ENCODE measurements at places on chromosomes 6 and 20.

DNA sequence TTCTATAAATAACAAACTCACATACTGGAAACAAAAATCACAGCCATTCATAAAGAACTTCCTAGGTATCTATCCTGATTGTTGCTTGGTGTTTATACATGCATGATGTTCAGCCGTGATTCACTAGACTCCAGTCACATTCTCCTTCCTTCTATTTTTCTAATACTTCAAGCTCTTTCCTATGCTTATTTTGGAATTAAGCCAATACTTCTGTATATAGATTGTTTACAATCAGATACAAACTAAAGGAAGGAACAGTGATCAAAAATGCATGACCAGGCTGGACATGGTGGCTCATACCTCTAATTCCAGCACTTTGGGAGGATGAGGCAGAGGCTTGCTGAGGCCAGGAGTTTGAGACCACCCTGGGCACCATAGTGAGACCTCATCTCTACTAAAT lies 377.5 kb upstream of the IRAK1BP1 start:
- no peak for DNase-seq

GRCh38 chr6:32967151-32968091 lies 973 bp upstream of the BRD2 start:
- DNase-seq: peak; percentile 40

- DNase-seq: no peak
Observed at GRCh38 chr20:20488388-20488787, 120.5 kb downstream of the INSM1 start.

- no peak for DNase-seq
Observed at GRCh38 chr20:10666221-10667076, 7.3 kb downstream of the JAG1 start.

DNA sequence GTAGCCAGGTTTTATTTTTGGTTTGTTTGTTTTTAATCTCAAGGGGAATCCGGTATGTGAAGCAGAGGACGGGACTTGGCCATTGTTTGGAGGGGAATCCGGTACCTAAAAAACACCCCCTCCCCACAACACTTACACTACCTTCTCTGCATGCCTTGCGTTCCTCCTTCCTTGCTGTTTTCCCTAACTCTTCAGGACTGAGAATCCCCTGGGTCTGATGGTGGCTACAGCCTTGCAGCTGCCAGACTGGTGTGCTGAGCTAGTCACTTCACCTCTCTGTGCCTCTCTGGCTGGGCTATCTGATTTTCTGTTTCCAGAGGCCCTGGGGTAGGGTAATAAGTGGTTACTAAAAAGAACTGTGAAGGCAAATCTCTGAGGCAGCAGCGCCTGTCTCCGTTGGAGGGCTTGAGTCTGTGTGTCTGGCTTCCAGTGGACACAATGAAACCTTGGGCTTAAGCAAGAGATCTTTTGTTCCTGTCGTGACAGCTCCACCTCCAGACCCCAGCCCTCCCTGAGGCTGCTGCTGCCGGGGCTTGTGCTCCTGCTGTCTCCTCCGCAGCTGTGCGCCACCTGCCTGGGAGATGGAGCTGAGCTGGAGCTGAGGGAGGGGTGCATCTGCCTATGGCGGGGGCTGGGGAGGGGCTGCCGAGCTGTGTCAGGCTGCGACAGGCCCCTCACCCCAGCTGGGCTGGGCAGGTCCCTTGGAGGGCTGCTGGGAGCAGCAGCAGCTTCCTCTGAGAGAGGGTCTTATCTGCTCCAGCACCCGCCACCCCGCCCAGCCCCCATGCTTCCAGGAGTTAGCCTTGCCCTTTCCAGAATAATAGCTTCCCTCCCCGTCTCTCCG lies 65.8 kb upstream of the CCDC167 start:
- DNase-seq: peak; percentile 84

DNA sequence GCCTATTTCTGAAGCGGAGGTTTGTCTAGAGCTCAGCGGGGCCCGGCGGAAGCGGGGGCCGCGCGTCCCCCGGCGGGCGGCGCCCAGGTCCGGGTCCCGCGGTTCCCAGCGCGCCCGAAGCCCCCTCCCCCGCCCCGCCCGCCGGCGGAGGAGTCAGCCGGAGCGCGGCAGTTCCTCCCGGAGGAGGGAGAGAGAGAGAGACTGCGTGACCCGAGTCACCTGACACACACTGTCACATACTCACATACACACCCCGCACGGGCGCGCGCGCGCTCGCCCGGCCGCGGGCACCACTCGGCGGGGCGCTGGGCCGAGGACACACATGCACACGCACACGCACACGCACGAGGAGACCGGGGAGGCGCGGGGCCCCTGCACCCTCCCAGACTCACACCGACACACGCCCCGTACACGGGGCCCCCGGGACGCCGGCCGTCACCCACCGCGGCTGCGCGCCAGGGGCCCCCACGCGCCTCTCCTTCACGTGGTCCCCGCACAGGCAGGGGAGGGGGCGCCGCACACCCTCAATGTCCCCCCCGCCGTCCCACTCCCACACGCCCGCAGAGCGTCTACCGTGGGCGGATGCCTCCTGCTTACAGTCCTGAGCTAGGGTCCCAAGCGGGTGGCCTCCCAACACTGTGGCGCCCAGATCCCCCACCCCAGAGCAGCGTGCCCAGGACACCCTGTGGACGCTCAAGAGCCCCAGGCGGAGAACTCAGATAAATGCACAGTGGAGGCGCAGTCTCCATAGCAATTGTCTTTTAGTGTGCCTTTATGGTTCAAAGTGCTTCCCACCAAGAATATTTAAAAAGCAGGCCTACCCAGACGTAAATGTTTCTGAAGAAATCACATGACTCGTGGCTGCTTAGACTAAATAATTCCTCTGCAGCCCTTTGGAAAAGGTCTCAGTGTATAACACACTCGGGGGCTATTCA lies at the start of gene RRAGD:
Gene RRAGD (minus strand): TSS at position 203 of the 935 bp plus-strand sequence. CDS start 280 bp downstream, outside the sequence.
- DNase-seq: peak; percentile 62

GRCh38 chr20:23926944-23927872 lies 47.7 kb upstream of the CST5 start:
- no peak for DNase-seq

- DNase-seq: no peak
Observed at GRCh38 chr6:36265744-36266143, 4.1 kb upstream of the PNPLA1 start.

- no peak for DNase-seq
Observed at GRCh38 chr6:17908831-17909230, 78.6 kb downstream of the KIF13A start.

DNA sequence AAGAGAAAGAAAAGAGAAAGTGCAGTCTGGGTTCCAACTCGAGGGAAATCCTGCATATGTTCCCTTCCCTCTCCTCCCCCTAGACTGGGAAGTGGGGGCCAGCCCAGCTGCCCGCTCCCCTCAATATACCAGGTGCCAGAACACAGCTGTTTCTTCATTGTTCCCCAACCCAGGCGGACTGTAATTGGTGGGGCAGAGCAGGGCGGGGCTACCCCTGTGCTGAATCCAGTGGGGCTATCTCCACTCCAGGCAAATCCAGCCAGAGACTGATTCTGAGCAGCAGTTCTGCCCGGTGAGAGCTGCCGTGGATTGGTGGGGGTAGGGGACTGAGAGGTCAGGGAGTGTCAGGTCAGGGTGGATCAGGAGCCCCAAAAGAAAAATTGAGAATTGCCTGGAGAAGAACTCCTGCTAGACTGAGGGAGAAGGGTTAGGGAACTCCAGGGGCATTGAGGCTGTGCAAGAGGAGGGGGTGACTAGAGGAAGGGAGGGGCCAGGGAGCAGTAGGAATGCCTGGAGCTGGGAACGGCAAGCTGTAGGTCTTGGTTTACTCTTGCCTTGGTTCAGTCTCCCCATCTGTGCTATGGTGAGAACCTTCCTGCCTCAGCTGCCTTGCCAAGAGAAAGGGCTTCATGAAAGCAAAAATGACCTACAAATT lies at the start of gene MYMX:
Gene MYMX (plus strand): TSS at position 250 of the 655 bp plus-strand sequence. CDS start 546 bp downstream, outside the sequence.
- DNase-seq: no peak

DNA sequence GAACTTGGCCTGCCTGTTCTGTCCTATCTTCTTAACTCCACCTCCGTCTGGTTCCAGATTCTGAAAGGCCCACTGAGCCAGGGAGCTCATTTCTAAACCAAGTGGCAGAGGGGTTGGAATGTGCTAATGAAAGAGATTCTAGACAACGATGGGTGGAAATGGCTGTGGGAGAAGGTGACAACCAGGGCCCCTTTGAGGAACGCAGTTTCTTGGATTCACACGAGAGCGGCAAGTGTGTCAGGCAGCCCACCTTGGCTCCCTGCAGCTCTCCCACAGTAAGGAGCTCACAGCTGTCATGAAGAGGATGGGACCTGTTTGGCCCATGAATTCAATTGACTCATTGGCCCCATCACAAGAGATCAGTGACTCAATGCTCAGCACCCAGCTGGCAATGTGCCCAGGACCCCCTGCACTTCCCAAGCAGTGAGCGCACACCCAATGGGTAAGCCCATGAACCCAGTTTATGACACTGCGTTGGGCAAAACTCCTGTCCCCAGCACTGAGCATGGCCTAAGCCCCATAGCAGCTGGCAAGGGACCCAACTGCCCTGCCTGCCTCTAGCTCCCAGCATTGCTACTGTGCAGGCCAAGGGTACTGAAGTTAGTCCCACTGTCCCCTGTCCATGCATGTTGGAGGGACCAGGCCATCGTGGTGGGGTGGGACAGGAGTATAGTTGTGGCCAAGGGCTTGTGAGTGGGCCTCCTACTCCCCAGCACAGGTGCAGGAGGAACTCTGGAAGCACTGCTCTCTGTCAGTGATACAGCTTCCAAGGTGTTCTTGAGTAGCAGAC lies 16.4 kb downstream of the MRPS18A start:
- DNase-seq: no peak

DNA sequence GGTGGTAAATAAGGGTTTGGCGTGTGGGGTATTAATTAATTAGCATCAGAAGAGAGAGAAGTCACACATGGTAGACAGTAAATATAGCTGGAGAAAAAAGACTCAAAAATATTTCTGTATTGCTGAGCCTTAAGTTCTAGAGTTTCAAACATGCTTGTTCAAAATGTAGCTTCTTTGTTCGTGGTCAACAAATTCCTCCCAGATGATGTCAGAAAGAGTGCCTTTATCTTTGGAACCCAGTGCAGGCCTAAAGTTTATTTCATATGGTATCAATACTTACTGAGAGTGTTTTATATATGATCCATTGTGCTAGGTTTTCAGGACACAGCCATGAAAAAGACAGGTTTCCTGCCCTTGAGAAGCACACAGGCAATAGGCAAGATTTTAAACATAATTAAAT lies 18.3 kb downstream of the MARCKS start:
- no peak for DNase-seq

GRCh38 chr20:22456109-22456508 lies 128.3 kb downstream of the FOXA2 start:
- DNase-seq: no peak

- DNase-seq: no peak
Observed at GRCh38 chr6:31531771-31532643, 3.2 kb downstream of the MCCD1 start.

GRCh38 chr20:43953919-43954592 lies 39.4 kb downstream of the TOX2 start:
- no peak for DNase-seq

DNA sequence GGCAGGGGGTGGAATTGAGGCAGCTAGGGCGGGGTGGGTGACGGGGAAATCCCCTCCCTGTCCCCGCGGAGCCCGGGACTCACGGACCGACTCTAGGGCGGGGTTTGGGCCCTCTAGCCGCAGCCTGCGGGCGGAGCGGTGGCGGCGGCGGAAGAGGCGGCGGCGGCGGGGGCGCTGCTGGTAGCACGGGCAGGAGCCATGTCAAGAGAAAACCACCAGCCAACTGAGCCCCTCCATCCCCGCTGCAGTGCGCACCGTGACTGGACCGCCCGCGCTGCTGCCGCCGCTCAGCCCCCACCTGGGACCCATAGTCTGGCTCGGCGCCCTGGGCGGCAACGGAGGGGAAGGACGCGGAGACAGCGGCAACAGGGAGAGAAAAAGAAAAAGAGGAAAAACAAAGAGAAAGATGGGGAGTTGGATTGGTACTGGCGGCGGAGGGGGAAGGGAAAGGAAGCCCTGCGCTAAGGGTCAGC lies 1.2 kb upstream of the C6orf62 start:
- DNase-seq: peak; percentile 24

DNA sequence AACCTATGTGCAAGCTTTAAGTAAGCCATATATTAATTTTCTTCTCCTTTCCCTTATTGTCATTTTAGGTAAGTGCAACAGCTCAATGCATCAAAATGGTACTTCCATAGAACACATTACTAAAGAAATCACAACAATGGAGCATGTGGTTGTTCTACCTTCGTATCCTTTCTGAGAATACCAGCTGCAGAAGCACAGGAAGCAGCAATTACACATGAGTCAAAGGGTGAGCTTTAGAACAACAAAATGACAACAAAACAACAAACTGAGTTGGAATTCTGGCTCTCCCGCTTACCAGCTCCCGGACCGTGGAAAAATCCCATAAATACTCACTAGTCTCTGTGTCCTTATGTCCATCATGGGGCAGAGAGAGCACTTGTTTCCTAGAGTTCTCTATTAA lies 108.9 kb downstream of the BCAS1 start:
- no peak for DNase-seq

- peak; percentile 16 for DNase-seq
Observed at GRCh38 chr6:164889980-164890379, 419.4 kb downstream of the C6orf118 start.

DNA sequence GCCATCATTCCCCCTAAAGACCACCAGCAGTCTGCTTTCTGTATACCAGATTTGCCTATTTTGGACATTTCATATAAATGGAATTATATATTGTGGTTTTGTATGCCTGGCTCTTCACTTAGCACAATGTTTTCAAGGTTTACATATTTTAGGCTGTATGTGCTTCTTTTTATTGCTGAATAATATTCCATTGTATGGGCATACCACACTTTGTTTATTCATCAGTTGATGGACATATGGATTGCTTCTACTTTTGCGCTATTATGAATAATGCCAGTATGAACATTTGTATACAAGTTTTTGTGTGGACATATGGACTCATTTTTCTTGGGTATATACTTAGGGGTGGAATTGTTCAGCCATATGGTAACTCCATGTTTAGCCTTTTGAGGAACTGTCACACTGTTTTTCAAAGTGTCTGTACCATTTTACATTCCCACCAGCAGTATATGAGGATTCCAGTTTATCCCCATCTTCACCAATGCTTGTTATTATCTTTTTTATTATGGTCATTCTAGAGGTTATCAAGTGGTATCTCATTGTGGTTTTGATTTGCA lies 12.7 kb downstream of the L3MBTL1 start:
- DNase-seq: no peak

- DNase-seq: no peak
Observed at GRCh38 chr6:42269553-42269952, 51.9 kb upstream of the MRPS10 start.

GRCh38 chr6:137792160-137793033 lies 74.7 kb upstream of the TNFAIP3 start:
- DNase-seq: no peak
